ENCODE measurements at places on chromosomes 5 and 9. TPM values are rescaled to one million over a fixed set of nuclear protein-coding genes. Genes with fewer than 3 reads are reported as not detected.

PTGDS gene
- not detected for total RNA-seq

DNA sequence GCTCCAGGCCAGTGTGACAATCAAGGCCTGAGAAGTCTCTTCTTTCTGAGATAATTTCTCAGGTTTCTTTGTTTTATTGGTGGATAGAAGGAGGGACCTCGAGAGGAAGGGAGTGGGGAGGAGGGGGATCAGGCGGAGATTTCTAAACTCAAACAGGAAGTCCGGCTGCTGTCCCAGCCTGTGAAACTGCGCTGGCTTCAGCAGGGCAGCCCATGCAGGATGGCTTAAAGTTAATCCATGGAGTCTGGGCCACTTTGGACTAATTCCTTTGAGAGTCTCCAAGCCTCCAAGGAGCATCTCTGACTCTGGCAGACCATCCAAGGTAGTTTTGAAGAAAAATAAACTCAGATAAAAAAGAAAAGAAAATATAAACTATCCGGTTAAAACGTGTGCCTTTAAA is 378.5 kb downstream of the MLLT3 start:
- DNase-seq = no peak

FOXD4L3 gene
- total RNA-seq = not detected

DNA sequence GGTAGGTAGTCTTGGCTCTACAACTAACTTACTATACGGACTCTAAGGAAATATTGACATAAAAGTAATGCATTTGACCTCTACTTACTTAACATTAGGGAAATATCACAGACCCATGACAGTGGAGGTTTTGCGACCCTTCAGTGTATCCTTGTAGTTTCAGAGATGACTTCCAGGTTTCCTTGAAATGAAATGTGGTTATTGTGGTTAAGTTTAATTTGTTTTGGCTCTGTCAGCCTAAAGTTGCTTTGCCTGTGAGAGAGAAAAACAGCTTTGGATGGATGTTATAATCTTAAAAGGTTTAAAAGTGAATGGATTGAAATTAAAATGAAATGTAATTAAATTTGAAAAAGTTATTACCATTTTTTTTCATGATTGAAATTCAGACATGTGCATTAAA is 42.9 kb downstream of the LRRTM2 start:
- no peak for DNase-seq

IFNB1 gene
- not detected for total RNA-seq
